ENCODE measurements at places on chromosomes 1 and 21.

DNA sequence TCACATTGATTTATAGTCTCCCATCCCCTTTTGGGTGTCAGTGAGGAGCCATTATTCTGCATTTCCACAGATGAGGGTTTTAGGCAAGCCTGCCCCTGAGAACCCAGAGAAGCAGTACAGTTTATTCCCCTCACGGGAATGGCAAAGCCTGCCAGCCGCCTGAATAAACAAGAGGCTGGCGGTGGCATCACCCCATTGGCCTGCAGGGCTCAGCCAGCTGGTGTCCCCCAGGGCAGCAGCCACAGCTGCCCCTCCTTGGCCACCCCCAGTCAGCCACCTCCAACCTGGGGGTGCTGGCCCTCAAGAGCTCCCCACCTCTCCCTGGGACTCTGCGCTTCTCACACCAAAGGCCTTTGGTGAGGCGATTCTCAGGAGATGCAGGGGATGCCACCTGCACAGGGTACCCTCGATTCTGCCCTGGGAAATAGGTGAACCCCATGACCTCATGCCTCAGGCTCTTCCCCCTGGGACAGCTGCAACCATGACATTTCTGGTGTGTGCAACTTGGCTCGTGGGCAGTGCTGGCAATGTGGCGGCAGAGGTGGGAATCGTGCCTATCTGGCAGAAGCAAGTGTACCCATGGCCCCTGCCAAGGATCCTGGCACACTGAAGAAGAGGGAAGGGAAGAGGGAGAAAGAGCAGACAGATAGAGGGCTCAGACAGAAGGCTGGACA, 14.0 kb downstream of the OLFML2B start:
- DNase-seq: no peak

DNA sequence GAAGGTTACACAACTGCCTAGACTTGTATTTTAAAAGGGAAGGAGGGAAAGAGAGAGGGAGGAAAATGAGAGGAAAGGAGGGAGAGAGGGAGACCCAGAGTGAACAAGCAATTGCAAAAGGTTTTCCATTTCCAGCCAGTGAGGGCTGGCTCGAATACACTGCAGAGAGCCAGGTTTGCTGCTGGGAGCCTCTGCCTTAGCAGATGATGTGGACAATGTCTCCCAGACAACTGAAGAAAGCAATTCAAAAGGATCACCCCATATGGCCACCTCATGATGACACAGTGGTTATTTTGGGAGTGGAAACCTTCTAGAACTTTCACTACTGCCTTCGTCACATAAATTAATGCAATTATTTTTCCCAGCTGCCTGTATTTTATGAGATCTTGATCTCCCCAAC, 86.4 kb downstream of the BCAR3 start:
- DNase-seq: no peak

DNA sequence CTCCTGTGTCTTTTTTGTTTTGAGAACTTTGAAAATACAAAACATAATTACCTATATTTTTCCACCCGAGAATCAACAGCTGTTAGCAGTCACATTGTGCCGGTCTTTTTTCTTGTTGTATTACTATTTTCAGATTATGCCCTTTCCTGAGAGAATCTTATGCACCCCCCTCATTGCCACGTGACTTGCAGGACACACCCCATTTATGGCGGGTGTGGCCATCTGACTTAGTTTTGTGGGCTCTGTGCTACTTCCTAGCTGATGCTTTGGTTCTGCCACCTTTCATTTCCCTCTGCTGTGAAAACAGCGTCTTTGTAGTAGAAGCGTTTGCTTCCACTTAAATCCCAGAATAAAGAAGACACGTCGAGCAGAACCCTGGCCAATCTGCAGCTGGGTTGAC, 82.8 kb upstream of the SOX13 start:
- no peak for DNase-seq

- DNase-seq: peak; percentile 76
Observed at GRCh38 chr1:117656202-117656641, 50.4 kb downstream of the TENT5C start.

DNA sequence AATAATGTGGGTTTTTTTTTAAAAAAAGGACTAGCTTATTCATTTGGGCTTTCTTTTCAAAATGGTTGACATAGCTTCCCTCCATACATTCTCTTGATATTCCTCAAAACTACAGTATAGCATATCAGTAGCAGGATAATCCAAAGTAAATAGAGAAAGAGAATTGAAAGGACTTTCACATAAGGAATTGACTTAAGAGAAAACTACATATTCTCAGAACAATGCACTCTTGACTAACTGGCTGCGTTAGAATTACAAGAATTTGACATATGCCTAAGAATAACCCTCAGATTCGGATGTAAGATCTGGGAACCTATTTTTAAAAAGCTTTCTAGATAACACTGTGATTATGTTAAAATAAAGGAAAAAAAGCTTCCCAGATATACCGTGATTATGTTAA, 3.1 kb downstream of the PRKAB2 start:
- DNase-seq: no peak

- DNase-seq: no peak
Observed at GRCh38 chr1:194151056-194151455, 964.6 kb upstream of the B3GALT2 start.

DNA sequence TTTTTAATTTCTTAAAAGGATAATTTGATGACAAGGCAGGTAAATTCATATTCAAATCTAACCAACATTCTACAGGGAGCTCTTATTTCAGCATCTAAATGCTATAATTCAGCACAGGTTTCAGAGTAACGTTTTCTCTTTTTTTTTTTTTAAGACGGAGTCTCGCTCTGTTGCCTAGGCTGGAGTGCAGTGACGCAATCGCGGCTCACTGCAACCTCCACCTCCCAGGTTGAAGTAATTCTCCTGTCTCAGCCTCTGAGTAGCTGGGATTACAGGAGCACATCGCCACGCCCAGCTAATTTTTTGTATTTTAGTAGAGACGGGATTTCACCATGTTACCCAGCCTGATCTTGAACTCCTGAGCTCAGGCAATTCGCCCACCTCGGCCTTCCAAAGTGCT, 66.5 kb downstream of the EIF4G3 start:
- no peak for DNase-seq

GRCh38 chr1:27634177-27634984, 604 bp downstream of the FGR start:
- peak; percentile 68 for DNase-seq

GRCh38 chr1:46408356-46409062, 14.4 kb downstream of the FAAH start:
- DNase-seq: no peak

- DNase-seq: no peak
Observed at GRCh38 chr1:19814244-19814661, 830 bp downstream of the RNF186 start.

DNA sequence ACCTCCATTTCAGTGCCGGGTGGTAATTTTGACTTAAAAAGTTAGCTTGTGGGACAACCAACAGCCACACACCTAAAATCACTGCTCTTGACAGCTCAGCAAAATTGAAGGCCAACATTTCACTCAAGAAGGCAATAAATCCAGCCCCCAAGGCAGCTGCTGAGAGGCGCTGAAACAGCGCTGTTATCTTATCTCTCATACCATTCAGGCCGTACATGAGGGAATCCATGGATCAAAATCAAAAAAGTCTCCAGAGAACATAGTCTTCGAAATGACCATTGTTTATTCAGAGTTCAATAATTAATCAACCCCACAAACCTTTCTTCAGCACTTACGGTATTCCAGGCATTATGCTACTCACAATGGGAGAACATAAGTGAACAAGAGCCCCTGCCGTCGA, 38.5 kb downstream of the ZBTB18 start:
- DNase-seq: no peak

DNA sequence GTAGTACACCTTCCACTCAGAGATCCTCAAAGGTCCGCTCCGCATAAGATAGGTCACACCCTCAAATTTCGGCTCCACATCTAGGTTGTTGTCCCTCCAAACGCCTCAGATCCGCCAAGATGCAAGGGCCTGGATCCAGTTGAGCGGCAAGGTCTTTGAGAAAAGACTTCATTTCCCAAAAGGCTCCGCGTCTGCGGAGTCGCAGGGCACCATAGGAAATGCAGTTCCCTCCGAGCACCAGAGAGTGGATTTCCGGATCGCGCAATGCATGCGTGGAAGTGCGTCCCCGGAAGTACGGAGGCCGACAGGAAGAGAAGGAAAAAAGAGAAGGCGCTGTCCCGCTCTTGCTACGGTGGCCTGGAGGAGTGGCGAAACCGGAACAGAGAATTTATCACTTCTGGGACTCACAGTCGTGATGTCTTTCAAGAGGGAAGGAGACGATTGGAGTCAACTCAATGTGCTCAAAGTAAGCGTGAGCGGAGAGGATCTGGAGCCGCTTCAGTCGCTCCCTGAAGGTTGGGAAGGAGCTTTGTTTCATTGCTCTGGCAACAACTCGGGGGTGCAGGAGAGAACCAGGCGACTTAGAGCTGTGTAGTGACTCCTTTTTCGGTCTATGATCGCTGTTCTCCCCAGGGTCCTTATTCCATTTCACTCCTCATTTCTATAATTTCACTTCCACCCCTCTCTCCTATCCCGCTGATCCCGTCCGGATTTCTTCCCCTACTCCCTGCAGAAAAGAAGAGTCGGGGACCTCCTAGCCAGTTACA, at the start of the genes LYSMD1 and SCNM1:
LYSMD1 (minus strand) TSS at position 165 of the 767 bp plus-strand sequence. CDS start 644 bp downstream, outside the sequence.
SCNM1 (plus strand) TSS at position 407 of the 767 bp plus-strand sequence; CDS start at position 416, 9 bp downstream.
- peak; percentile 94 for DNase-seq

- no peak for DNase-seq
Observed at GRCh38 chr1:211601159-211601558, 22.2 kb upstream of the SLC30A1 start.
